T-helper 1 cell (primary cell): ENCODE measurements at places on chromosomes 5 and 9.

DNA sequence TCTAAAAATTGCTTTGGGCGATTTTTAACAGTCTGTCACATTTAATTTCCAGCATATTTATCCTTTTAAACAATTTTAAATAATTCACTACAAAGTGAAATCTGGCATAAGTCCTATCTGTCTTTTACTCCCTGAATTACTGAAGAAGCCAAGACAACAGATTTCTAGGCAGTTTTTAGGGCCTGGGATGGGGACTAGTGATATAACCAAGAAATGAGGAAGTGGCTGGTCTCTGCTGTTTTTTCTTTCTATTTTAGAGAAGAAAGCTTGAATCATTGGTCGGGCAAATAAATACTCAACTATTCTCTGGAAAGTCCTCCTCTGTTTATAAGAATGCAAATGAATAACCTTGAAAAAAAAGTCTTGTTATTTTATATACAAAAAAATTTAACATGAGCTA is 79.7 kb upstream of the SSBP2 start:
- no peak for DNase-seq

DNA sequence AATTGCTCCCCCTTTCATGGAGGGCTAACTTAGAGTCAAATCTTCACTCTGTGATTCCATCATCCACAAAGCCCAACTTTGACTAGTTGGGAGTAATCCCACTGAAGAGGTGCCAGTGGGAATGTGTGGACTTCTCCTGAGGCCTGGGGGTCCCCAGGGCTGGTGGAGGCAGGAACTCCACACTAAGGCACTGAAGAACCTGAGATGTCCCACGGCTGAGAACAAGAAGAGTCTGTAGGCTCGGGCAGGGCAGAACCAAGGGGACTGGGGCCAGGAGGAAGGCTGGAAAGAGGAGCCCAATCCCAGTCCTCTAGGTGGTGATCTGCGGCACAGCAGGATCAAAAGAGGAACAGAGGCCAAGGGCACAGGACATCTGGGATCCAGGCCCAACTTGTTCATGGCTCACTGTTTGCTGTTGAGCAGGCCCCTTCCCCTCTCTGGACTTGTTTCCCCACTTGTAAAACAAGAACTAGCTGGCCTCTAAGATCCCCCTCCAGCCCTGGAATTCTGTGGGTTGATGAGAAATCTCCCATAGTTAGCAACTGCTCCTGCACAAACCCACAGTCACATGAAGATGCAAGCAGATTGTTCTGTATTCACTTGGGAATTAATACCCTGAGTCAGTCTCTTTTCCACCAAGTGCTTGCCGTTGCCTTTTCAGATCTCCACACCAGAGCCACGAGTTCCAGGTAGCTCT is 32.7 kb upstream of the ALDH1B1 start:
- no peak for DNase-seq

- no peak for DNase-seq
Measured at GRCh38 chr5:131786036-131786435, 10.8 kb downstream of the FNIP1 start.

DNA sequence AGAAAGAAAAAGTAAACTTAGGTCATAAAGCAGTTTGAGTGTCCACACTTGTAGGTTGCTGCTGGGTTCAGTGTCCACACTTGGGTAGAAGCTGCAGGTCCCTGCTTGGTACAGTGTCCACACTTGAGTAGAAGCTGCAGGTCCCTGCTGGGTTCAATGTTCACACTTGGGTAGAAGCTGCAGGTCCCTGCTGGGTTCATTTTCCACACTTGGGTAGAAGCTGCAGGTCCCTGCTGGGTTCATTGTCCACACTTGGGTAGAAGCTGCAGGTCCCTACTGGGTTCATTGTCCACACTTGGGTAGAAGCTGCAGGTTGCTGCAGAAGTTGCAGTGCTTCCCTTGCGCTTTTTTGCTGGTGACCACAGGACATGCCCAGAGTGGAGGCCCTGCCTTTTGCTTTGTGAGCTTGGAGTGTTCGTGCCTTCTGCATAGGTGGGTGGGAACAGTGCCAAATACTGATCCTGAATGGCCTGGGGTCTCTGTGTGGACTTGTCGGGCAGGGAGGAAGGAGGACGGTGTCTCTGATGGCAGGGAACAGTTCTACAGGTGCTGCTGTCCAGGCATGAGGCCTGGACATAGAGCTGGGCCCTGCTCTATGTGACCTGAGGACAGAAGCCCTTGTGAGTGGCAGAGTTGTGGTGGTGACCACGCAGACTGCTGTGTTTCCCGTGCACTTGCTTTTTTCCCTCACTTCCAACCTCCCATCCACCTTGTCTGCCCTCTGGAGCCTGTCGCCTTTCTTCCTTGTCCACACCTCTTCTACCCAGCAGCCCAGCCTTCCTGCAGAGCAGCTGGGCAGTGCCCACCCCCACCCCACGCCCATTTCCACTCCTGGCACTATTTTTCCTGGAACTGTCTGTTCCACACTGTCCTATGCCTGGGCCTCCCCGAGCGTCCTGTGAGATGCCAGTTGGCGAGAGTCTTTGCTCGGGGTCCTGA is 120.8 kb downstream of the EHMT1 start:
- DNase-seq, result no peak

- no peak for DNase-seq
Measured at GRCh38 chr5:1793966-1794900, 5.4 kb downstream of the MRPL36 start.

DNA sequence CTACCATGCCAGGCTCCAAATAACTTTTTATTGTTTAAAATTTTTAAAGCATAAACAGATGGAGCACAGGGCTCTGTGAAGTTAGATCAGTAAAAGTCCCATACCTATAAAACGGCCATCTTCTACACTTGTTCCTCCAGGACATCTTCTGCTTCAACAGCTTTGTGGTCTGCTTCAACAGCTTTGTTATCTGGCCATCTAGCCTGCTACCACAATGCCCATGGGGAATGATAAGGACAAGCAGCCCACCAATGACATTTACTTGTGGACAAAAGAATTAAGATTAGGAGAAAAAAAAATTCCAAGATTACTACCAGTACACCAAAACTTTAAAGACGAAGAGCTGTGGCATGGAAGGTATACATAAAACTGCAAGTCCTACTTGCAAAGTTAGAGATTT is 2.2 kb upstream of the VPS13A start:
- no peak for DNase-seq

GRCh38 chr5:64330728-64331231 is 165.1 kb downstream of the RNF180 start:
- DNase-seq, result no peak

DNA sequence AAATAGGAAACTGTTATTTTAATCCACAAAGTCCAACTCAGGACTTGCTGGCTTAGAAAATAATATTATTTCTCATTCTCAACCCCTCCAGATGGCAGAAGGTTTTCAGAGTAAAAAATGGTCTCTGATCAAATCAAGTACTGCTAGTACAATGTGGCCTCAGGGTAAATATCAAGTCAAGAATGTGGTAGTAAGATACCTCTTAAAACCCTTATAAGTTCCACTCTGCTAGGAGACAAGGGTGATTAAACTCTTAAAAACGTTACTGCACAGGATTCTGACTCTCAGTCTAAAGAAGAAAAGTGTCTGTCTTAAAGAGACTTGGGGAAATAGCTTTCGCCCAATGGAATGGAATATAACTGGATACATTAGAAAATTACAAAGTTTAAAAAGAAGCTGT is 120.8 kb upstream of the PDE4D start:
- DNase-seq, result no peak

DNA sequence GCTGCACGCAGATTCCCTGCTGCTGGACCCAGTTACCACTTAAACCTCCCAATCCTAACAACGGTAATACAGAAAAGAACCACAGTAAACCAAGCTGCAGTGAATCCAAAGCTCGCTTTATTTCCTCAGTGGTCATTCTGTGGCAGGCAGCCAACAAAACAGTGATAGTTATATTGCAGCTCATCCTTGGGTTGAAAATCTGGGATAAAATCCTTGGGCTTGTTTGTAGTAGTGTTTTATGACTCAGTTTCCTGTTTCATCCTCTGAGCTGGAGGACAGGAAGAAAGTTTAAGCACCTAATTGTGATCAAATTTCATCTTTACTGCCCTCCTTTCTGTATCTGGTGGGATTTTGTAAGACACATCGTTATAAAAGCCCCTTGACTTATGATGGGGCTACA is 31.4 kb downstream of the HMGCR start:
- no peak for DNase-seq

GRCh38 chr5:89573345-89573744 is 690.4 kb upstream of the MEF2C start:
- DNase-seq, result no peak

GRCh38 chr5:27008604-27009539 is 29.5 kb downstream of the CDH9 start:
- DNase-seq, result no peak

- DNase-seq, result no peak
Measured at GRCh38 chr5:115389799-115390382, 93.4 kb upstream of the CCDC112 start.

DNA sequence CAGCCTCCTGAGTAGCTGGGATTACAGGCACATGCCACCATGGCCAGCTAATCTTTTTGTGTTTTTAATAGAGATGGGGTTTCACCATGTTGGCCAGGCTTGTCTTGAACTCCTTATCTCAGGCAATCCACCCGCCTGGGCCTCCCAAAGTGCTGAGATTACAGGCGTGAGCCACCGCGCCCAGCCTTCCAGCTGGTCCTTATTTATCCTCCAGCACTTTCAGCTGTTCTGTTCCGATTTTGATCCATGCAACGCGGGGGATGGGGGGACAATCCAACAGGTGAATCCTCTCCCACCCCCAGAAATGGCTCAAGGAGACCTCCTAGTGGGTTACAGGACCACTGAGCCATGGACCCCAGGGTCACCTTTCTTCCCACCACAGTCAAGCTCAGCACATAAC is 14.7 kb upstream of the CDKN2AIPNL start:
- DNase-seq, result no peak

DNA sequence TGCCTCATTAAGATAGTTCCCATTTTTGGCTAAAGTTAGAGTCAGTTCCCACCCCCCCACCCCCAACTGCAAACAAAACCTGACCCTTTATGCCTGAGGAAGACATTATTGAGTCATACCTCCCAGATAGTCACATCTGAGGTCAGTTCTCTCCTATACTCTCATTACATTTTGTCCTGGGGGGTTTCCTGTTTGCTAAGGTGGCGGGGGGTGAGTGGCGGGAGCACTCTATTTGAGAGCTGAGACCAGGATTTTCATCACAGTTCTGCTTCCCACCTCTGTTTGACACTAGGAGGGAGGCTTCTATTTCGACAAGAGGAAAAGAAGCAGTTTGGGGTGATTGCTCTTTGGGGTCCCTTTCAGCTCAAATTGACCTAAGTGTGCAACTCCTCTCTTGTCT is 59.4 kb upstream of the ICE1 start:
- DNase-seq, result no peak

- no peak for DNase-seq
Measured at GRCh38 chr5:51559339-51559738, 176.1 kb downstream of the ISL1 start.

DNA sequence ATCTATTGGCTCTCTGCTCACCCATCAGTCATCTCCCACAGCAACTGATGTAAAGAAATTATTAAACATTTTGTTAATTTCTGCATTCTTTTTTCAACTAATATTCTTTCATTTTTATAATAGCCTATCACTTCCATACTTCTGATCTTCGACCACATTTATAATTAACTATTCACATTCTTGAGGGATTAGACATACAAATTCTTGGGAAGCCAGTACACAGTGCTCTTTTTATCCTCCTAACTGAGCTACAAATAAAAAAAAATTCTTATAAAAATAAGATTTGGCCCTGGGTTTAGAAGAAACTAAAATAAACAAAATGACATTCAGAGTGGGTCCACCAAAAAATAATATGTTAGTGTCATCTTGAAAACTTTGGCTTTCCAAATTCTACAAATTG is 103.7 kb upstream of the ITGA1 start:
- no peak for DNase-seq

- DNase-seq, result no peak
Measured at GRCh38 chr5:117594166-117594565, 1019.5 kb upstream of the SEMA6A start.

GRCh38 chr5:157219491-157220271 is 39.0 kb downstream of the ITK start:
- DNase-seq, result peak; percentile 90

- no peak for DNase-seq
Measured at GRCh38 chr9:124555043-124555442, 47.8 kb upstream of the NR5A1 start.

GRCh38 chr5:137933491-137933911 is 44.2 kb downstream of the PKD2L2 start:
- DNase-seq, result no peak

DNA sequence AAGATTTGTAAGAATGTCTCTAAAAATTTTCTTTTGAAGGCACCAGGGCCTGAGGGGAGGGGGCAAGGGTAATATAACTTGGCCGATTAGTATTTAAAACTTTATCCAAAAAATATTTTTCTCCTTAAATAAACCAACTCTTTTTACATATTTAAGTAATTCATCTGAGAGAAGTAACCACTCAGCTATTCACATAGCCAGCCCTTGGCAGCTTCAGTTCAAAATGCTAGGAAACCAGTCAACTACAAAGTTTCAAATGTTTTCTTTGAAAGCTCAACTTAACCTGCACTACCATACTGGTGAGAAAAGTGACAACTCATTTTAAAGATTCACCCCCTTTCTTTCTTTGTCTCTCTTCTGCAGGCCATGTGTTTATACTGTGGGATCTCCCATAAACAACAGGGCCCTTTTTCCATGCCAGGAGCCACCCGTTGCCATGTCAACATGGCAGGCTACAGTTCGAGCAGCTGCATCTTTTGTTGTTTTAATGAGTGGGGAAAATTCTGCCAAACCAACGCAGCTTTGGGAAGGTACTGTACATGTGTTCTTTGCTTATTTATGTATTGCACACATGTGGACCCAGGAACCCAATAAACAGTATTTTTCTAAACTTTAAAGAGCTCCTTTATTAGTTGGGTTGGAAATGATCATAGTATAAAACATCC is 46.3 kb downstream of the AOPEP start:
- no peak for DNase-seq

DNA sequence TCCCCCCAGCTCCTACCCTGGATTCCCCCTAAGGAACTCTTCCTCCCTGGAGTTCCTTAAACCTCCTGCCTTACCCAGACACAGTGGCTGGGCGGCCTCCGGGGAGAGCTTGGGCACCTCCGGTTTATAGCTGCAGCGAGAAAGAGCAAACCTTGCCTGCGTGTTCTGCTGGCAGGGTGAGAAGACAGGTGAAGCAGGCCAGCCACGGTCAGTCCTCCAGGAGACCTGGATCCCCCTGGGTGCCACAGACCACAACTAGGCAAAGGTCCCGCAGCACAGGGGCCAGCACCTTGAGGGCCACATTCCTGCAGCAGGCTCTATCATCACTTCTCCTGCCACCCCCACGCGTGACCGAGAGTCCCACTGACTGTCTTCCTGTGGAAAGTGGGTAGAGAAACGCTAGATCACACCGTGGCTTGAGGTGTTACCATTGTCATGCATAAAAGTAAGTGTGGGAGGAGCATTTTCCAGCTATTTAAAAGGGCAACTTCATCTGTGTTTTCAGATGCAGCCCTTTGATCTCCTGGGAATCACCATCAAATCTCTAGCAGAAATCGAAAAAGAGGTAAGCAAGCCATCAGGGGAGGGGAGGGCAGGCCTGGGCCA is 130.2 kb upstream of the LMX1B start:
- DNase-seq, result no peak
